GM04504 (cell line): ENCODE measurements at places on chromosomes 16 and 17.

DNA sequence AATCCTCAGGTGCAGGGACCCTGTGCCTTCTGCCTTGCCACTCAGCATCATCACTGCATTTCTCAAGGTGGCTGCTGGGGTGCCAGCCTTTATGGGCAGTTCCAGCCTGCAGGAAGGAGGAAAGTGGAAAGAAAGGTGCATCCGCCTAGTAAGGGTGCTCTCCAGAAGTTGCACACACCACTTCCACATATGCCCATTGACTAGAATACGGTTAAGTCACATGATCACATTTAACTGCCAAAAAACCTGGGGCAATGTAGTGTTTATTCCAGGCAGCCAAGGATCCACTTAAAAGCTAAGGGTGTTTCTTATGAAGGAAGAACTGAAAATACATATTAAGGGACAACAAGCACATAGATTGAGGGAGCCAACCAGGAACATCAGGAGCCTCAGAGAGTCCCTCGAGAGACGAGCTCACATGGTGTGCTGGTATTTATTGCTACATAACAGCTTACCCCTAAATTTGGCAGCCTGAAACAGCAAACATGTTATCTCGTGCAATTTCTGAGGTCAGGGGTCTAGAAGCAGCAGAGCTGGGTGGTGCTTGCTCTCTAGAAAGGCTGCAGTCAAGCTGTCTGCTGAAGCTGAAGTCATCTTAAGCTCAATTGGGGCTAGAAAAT lies 52.0 kb upstream of the MMP2 start:
- DNase-seq: no peak

- no peak for DNase-seq
These were observed 713 bp downstream of the COX11 start for GRCh38 chr17:54967621-54968261.

- DNase-seq: no peak
These were observed 28.3 kb downstream of the WNT3 start for GRCh38 chr17:46790216-46790615.

- DNase-seq: no peak
These were observed 7.1 kb downstream of the ASPA start for GRCh38 chr17:3482852-3483251.

GRCh38 chr16:72612256-72612655 lies 435.7 kb downstream of the ZFHX3 start:
- DNase-seq: no peak

DNA sequence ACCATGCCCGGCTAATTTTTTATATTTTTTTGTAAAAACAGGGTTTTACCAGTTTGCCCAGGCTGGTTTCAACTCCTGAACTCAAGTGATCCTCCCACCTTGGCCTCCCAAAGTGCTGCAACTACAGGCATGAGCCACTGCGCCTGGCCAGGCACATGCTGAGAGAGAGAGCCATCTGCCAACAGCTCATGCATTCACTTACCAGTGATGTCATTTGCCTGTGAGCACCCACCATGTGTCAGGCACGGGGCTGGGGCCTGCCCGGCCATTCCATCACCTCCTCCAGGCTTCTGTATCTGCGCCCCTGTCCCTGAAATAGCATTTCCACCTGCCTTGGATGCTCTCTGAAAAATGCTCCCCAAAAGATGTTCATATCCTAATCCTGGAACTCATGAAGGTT lies 43.6 kb upstream of the PEMT start:
- DNase-seq: no peak

DNA sequence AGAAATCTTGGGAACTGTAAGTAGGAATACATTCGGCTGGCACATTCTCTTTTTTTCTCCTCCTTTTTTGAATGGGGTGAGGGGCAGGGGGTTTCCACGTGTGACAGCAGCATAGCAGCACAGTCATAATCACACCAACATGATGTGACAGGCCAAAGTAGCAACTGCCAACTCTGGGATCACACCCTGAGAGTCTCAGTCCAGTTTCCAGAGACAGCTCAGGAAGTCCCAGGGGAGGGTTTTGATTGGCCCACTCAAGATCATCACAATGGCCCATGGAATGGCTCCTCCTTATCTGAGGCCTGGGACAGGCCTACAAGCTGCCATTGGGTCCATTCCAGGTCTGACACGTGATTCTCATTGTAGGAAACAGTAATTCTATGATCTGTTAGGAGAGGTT lies 207.1 kb upstream of the ASIC2 start:
- no peak for DNase-seq

GRCh38 chr16:86479419-86479818 lies 30.9 kb upstream of the FOXF1 start:
- no peak for DNase-seq

DNA sequence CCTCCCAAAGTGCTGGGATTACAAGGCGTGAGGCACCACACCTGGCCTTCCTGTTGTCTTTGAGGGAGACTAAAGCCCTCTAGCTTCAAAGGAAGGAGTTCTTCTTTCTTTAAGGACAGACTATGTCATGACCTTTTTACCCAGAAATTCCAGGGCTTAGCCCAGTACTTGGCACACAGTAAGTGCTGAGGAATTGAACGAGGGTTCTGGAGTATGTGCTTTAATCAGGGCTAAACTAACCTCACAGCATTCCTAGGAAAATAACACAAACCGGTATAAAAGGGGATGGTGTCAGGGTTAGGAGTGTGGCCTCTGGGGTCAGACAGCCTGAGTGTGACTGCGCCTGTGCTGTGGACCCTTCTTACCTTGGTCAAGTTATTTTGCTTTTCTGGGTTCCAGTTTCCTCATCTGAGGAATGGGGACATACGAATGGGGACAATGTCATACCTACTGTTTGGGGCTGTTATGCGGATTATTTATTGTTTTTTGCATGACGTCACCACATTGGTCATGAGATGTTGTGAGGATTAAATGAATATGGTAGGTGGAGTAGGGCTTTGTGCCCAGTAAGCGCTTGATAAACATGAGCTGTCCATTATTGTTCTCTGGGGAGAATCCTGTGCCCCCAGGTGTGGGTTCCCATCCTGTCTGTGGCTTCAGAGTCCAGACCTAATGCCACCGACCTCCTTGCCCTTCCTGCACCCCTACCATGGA lies 21.9 kb downstream of the KSR1 start:
- DNase-seq: no peak

- DNase-seq: no peak
These were observed 4.8 kb downstream of the BCAR1 start for GRCh38 chr16:75246504-75247205.

DNA sequence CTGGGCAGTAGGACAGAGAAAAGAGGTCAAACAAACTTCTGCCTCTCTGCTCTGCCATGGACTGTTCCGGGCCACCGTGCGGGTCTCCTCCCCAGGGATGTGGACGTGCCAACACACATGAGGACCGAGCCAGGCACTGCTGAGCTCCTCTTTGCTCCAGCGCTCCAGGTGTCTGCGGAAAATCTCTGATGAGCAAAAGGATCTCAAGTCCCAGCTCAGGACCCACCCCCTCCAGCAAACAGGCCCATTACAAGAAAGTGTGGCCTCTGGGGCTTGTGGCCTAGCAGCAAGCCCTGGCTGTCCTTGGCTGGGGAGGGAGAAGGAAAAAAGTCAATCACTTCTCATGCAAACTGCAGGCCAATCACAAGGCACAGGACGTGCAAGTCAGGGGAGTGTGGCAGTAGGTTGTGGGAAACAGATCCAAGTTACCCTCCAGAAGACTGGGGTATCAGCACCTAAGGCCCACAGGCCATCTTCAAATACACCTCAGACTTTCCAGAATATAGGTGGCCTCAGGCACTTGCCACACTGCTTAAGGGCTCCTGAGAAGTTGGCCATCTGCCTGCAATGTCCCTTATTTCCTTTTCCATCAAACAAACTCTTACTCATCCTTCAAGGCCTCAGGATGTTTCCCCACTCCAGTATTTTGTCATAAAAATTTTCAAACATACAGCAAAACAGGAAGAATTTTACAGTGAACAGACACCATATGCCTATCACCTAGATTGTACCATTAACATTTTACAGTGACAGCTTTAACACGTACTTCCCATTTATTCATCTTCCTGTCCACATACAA lies 36.0 kb upstream of the SREBF1 start:
- no peak for DNase-seq

DNA sequence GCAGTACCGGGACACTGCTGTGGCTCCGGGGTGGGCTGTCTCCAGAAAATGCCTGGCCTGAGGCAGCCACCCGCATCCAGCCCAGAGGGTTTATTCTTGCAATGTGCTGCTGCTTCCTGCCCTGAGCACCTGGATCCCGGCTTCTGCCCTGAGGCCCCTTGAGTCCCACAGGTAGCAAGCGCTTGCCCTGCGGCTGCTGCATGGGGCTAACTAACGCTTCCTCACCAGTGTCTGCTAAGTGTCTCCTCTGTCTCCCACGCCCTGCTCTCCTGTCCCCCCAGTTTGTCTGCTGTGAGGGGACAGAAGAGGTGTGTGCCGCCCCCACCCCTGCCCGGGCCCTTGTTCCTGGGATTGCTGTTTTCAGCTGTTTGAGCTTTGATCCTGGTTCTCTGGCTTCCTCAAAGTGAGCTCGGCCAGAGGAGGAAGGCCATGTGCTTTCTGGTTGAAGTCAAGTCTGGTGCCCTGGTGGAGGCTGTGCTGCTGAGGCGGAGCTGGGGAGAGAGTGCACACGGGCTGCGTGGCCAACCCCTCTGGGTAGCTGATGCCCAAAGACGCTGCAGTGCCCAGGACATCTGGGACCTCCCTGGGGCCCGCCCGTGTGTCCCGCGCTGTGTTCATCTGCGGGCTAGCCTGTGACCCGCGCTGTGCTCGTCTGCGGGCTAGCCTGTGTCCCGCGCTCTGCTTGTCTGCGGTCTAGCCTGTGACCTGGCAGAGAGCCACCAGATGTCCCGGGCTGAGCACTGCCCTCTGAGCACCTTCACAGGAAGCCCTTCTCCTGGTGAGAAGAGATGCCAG lies 12.9 kb downstream of the STH start:
- no peak for DNase-seq

DNA sequence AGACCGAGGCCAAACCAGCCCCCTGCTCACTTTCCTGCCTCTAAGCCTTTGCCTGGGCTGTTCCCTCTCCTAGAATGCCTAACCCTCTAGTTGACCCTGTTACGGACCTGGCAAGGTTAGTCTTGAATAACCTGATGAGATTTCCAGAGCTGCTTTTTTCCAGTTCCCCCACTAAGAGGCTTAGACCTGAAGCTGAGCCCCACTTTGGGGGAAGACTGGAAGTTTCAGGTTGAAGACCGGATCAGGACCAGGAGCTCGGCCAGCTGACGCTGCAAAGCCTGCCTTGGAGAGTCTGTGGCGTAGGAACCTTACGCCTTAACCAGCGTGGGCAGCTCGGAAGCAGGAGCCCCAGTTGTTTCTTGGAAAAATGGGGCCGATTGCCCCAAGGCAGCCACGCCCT lies 129.8 kb downstream of the OR1D5 start:
- no peak for DNase-seq

- no peak for DNase-seq
These were observed 2.5 kb downstream of the KRTAP2-2 start for GRCh38 chr17:41052566-41052965.

DNA sequence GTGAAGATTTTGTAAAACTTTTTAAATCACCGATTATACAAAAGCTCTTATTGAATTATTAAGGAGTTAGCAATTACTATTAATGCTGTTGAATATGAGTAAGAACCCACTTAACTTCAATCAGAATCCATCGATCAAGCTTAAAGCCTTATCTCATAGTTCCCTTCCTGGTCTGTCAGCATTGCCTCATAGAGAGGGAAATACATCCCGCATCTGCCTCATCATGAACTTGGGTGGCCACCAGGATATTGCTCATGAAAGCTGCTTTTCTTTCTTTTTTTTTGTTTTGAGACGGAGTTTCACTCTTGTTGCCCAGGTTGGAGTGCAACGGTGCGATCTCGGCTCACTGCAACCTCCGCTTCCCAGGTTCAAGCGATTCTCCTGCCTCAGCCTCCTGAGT lies 66.7 kb downstream of the PIGL start:
- DNase-seq: no peak

GRCh38 chr17:79835953-79836509 lies 3.2 kb downstream of the CBX4 start:
- no peak for DNase-seq

- no peak for DNase-seq
These were observed 2.6 kb downstream of the SNX20 start for GRCh38 chr16:50678531-50678930.

- DNase-seq: no peak
These were observed 5.1 kb upstream of the CALCOCO2 start for GRCh38 chr17:48825446-48826381.
